Osteocyte (in vitro differentiated cells): ENCODE measurements at places on chromosomes 16 and 17.

DNA sequence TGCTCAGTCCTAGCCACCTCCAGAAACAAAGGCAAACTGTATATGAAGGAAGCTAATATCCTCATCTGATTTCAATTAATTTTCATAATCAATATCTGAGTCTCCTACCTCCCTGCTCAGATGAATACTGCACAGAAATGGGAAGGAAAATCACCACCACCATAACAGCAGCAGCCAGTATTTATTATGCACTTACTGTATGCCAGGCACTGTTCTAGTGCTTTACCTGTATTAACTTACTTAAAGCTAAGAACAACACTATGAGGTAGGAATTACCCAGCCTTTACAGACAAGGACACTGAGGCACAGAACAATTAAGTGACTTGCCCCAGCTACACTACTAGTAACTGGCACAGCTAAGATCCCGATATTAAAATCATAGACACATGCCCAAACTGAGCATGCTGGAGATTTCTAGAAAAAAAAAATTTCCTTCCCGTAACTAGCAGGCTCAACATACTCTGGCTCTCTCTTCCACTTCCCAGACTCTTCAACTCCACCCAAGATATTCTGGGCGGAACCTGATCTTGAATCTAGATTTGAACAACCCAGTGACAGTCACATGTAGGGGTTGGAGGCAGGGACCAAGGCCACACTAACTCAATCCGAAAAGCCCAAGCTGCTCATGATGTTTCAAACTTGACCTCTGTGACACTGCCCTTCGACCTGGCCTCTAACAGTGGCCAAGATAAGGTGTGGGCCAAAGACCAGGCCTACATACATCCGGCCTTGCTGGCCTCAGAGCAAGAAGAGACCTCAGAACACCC, 3.9 kb downstream of the TRIM25 start:
- no peak for DNase-seq

GRCh38 chr16:8720080-8720966, 45.9 kb downstream of the ABAT start:
- no peak for DNase-seq

DNA sequence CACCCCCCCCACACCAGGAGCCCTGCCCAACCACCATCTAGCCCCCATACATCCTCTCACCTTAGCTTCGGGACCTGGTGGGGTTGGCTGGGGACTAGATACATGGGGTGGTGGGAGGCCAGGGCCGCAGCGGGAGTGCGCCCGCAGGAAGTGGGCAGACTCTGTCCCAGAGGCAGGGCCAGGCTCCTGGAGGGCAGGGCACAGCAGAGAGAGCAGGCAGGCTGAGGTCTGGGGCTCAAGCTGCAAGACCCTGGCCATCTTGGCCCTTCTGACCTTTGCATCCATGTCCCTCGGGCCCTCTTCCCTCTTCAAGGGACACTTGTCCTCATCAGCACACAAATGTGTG, 2.7 kb downstream of the ENKD1 start:
- no peak for DNase-seq

- DNase-seq = no peak
Observed at GRCh38 chr17:61157246-61157886, 242.3 kb upstream of the TBX2 start.

- no peak for DNase-seq
Observed at GRCh38 chr17:21079196-21079595, 36.4 kb upstream of the USP22 start.

DNA sequence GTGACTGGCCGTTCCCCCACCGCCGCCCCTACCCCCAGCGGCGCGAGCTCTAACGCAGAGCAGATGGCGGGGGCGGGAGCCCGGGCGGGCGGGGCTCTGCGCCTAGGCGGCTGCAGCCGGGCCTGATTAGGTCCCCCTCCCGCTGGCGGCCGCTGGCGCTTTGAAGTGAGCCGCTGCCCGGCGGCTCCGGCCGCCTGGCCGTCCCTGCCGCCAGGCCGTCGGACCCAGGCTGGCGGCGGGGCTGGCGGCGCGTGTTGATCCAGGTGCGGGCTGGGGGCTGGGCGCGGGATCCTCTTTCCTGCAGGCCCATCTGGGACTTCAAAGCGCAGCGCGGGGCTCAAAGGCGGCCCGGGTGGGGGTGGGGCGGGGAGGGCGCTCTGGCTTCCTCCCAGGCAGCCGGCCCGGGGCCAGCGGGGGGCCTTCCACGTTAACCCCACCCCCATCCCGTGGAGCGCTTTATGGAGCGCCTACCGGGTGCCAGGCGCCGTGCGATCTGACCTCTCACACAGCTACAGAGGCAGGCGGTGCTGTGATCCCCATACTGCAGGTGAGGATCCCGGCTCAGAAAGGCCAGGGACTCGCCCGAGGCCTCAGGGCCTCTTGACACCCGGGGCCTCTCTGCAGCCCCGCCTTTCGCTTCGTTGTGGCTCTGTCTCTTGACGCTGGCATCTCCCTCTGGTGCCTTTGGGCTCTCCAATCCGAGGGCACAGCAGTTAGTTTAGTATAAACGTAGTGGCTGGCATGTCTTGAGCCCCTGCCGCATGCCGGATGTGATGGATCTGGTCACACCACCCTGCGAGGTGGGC, 80.0 kb upstream of the NKD1 start:
- DNase-seq = no peak

GRCh38 chr16:80744856-80745255, 59.5 kb downstream of the CDYL2 start:
- DNase-seq = no peak
